Right renal cortex interstitium (tissue), 3 donors: ENCODE measurements at places on chromosomes 5 and 9. TPM values are rescaled to one million over a fixed set of nuclear protein-coding genes. Genes with fewer than 3 reads are reported as not detected.

Gene RAB3C
- polyA plus RNA-seq: 4.8 TPM

Gene RFESD
- polyA plus RNA-seq: 6.9 TPM

Gene SLCO6A1
- polyA plus RNA-seq: not detected

Gene SLC1A1
- 23.6 TPM for polyA plus RNA-seq

Gene SIGMAR1
- 53.1 TPM for polyA plus RNA-seq

Gene DBH
- 0.62 TPM for polyA plus RNA-seq

Gene OR13C2
- polyA plus RNA-seq: not detected

Gene RNF130
- polyA plus RNA-seq: 72.3 TPM

Gene CCDC183
- 3.4 TPM for polyA plus RNA-seq

Gene PTBP3
- polyA plus RNA-seq: 84.3 TPM

DNA sequence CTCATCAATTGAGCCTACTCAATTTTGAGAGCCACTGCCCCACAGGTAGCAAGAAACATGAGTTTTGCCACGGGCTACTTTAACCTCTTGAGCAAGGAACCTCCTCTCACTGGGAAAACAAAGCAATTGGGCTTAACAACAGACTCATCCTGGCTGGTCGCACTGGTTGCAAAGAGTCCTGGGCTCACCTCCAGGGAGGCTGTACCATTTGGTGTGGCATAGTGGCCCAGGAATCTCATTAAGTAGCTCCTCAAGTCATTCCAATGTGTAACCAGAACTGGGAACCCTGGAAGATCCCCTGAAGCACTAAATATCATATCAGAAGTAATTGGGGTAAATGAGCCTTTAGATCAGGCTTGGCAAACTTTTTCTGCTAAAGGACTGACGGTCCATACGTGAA lies 78.5 kb downstream of the MYO10 start:
- DNase-seq: no peak

DNA sequence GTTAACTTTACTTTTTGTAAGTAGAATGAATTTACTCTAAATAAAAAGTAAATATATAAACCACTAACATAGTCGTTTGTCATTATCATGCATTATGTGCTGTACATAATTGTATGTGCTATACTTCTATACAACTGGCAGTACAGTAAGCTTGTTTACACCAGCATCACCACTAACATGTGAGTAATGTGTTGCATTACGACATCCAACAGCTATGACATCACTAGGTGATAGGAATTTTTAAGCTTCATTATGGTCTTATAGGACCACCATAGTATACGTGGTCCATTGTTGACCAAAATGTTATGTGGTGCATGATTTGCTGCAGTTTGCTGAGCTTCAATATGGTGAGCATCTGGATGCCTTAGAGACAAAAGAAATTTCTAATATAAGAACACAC lies 819.1 kb upstream of the GRAMD2B start:
- no peak for DNase-seq

GRCh38 chr9:124741662-124742061 lies 29.4 kb downstream of the NR6A1 start:
- DNase-seq: no peak

GRCh38 chr9:38022203-38022895 lies 46.7 kb downstream of the SHB start:
- no peak for DNase-seq

DNA sequence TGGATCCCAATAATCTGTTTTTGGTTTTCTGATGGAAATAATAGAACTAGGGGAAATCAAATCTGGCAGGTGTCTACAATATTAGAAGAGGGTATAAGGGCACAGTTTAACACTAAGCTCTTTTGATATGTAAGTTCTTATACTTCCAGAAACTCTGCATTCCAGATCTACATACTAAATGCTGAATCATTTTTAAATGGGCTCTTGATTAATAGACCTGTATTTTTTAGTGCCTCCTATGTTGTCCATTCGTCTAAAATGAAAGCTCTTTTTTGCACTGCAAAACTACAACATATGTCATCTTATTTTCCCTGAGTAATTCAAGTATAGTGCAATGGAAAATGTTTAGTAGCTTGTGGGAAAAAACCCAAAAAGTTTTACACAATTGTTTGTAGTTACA lies 44.2 kb downstream of the NR6A1 start:
- DNase-seq: no peak

DNA sequence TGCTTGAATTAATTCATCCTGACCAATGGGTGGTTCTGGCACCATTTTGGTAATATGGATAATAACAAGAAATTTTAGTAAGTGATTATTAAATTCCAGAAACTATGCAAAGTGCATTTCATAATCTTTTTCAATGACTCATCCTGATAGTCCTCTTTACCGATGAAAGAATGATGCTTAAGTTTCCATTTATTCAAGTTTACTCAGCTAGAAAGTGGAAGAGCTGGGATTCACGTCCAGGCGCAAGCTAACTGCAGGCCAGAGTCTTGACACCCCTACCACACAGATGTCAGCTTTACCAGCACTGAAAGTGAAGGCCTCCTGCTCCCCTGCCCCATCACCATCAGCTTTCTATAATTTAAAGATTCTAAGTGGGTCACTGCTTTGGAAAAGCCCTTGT lies 493.5 kb upstream of the WWC1 start:
- DNase-seq: no peak

DNA sequence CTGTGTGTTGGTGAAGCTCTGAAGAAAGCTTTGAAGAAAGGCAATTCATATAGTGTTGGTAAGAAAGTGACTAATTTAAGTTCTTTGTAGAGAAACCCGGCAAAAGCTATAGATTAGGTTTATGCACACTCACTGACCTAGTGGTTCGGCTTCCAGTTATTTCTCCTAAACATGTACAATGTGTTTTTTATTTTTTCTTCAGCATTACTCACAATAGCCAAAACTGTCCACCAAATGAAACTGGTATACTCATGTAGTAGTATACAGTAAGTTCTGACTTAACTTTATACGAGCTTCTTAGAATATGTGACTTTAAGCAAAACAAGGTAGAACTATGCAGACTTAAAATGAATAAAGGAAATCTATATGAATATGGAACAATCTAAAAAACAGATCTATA lies 44.8 kb downstream of the PJA2 start:
- no peak for DNase-seq

DNA sequence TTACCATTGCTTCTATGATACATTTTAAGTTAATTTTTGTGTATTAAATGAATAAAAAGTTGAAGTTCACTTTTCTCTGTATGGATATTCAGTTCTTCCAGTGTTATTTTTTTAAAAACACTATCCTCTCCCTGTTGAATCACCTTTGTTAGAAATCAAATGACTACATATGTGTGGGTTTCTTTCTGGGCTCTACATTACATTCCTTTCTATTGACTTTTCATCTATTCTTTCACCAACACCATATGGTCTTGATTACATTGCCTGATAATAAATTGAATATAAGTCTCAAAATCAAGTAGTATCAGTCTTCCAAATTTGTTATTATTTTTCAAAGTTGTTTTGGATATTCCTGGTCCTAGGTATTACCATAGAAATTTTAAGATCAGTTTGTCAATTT lies 7.3 kb upstream of the RASEF start:
- no peak for DNase-seq

GRCh38 chr9:84759300-84759750 lies 89.8 kb downstream of the NTRK2 start:
- no peak for DNase-seq

- no peak for DNase-seq
Measured at GRCh38 chr5:36889264-36889663, 12.7 kb downstream of the NIPBL start.

DNA sequence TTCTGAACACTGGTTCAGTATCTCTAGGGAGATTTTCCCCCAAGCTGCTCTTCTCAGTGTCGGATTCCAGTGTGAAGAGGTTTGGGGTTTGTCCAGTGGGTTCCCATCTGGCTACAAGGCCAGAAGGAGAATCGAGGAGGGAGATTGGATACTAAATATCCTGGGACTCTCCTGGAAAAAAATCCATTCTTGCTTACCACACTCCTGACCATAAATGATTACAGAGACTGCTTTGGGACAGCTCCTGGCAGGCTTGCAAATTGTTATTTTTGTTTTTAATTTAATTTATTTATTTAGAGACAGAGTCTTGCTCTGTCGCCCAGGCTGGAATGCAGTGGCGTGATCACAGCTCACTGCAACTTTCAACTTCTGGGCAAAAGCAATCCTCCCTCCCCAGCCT lies 4.7 kb upstream of the SUSD1 start:
- no peak for DNase-seq

- no peak for DNase-seq
Measured at GRCh38 chr5:35246900-35247647, 16.8 kb upstream of the PRLR start.

DNA sequence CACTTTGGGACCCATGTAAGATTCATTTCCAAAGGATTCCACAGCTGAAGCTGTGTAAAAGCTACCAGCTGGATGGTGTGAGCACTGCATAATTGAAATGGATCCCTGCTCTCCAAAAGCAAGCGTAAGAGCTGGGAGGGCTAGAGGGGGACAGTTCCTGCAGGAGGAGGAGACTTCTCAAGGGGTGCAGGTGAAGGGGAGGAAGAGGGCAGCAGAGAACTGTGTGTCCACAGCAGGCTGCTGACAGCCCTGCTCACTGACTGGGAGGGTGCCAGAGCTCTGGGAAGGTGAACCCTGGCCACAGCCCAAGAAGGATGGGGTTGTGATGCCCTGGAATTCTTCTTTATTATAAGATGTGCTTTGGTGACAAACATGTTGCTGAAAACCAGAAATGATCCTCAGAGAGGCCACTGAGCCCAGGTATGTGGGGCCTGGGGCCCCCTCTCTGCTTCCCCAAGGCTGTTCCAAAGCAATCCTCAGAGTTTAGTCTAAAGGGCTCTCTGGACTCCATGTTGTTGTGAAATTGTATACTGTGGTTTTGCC lies 112.8 kb upstream of the SLC25A48 start:
- no peak for DNase-seq

GRCh38 chr5:74314906-74315305 lies 325.6 kb downstream of the ENC1 start:
- DNase-seq: no peak

GRCh38 chr9:99005651-99006050 lies 61.9 kb downstream of the COL15A1 start:
- no peak for DNase-seq

GRCh38 chr9:26356491-26356890 lies 536.1 kb downstream of the CAAP1 start:
- no peak for DNase-seq

- DNase-seq: no peak
Measured at GRCh38 chr5:156892223-156892622, 42.1 kb downstream of the PPP1R2B start.

DNA sequence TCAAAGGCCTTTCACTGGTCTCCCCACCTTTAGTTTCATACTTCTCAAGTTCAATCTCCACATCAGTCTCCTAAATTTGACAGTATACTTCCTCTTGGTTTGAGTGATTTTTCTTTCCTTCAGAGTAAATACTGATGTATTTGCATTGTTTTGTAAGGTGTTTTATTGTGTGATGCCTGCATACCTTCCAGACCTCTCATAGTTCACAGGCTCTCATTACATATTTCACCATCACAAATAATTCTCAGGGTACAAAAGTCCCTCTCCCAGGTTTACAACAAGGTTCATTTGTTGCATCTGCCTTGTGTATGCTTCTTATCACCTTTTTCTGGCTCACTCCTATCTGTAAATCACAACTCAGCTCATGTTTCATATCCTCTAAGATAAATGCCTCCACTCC lies 22.2 kb upstream of the TUSC1 start:
- no peak for DNase-seq

GRCh38 chr5:131981516-131981915 lies 29.9 kb downstream of the ACSL6 start:
- DNase-seq: no peak

DNA sequence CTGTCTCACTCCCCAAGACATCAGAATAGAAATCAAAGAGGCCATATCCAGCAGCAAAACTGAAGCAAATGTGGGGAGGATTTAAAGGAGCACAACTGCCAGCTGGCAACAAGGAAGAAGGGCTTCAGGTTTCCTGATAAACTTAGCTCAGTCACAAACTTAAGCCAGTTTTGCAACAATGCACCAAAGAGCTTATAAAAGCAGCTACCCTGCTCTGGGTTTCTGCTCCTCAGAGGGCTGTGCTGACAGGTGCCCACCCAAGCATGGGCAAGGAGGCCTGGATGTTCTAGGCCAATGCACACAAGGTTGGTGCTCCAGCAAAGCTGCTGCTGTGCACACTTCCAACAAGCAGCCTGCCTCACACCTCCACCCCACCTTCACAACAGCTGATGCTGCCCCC lies 132.9 kb downstream of the SIL1 start:
- DNase-seq: no peak

- no peak for DNase-seq
Measured at GRCh38 chr9:124580186-124580585, 73.0 kb upstream of the NR5A1 start.

GRCh38 chr5:141649056-141649688 lies 2.0 kb downstream of the FCHSD1 start:
- DNase-seq: no peak

DNA sequence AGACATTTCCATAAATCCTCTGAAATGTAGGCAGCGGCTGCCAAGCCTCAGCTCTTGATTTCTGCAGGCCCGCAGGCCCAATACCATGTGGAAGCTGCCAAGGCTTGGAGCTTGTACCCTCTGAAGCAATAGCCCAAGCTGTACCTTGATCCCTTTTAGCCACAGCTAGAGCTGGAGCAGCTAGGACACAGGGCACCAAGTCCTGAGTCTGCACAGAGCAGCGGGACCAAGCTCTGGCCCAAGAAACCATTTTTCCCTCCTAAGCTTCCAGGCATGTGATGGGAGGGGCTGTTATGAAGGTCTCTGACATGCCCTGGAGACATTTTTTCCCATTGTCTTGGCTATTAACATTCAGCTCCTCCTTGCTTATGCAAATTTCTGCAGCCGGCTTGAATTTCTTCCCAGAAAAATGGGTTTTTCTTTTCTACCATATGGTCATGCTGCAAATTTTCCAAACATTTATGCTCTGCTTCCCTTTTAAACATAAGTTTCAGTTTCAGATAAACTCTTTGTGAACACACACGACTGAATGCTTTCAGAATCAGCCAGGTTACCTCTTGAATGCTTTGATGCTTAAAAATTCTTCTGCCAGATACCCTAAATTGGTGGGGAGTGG lies 14.4 kb upstream of the ZFR start:
- DNase-seq: no peak

DNA sequence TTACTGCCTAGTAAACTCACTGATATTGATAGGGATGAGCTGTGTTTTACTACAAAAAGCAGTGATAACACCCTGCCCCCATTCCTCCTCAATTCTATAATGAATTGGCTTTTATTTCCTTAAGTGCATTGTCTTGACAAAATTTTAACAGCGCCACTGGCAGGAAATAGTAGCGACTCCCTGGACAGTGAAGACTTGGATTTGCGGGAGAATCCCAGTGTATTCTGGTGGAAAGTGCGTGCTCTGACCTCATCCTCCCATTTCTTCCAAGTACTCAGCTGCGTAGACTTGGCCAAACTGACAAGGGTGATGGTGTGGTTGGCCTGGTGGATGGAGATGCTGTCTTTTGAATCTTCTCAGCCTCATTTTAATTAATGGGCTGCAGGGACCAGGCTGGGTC lies 5.3 kb downstream of the TRIO start:
- no peak for DNase-seq

GRCh38 chr5:154654486-154655371 lies 100.4 kb upstream of the LARP1 start:
- DNase-seq: no peak
